ENCODE measurements at places on chromosomes 6 and 20.

GRCh38 chr6:122947355-122947754 is 48.7 kb upstream of the CLVS2 start:
- DNase-seq = no peak

DNA sequence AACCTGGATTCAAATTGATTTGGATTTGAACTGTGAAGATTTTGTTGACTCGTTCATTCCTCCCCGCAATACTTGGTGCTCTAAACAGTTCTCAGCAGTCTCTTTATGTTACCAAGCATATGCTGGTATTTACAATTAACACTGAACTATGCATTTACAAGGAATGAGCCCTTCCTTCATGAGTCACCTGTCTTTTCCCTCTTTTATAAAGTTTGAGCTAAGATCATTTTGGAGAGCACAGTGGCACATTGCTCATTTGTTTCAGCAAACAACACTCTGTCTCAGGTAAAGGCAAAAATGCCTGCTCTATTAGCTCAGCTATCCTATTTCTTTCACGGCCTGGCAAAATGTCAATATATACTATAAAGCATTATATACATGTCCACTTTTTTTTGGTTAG is 285.4 kb downstream of the PHACTR1 start:
- no peak for DNase-seq

GRCh38 chr20:63704749-63705117 is 3.0 kb downstream of the ARFRP1 start:
- DNase-seq = no peak

GRCh38 chr20:53884859-53885541 is 185.4 kb downstream of the BCAS1 start:
- no peak for DNase-seq

- no peak for DNase-seq
Measured at GRCh38 chr6:4446982-4447381, 311.6 kb upstream of the ECI2 start.

- DNase-seq = no peak
Measured at GRCh38 chr6:148296771-148297170, 45.9 kb upstream of the SASH1 start.

GRCh38 chr6:147063469-147064031 is 140.7 kb upstream of the STXBP5 start:
- no peak for DNase-seq

DNA sequence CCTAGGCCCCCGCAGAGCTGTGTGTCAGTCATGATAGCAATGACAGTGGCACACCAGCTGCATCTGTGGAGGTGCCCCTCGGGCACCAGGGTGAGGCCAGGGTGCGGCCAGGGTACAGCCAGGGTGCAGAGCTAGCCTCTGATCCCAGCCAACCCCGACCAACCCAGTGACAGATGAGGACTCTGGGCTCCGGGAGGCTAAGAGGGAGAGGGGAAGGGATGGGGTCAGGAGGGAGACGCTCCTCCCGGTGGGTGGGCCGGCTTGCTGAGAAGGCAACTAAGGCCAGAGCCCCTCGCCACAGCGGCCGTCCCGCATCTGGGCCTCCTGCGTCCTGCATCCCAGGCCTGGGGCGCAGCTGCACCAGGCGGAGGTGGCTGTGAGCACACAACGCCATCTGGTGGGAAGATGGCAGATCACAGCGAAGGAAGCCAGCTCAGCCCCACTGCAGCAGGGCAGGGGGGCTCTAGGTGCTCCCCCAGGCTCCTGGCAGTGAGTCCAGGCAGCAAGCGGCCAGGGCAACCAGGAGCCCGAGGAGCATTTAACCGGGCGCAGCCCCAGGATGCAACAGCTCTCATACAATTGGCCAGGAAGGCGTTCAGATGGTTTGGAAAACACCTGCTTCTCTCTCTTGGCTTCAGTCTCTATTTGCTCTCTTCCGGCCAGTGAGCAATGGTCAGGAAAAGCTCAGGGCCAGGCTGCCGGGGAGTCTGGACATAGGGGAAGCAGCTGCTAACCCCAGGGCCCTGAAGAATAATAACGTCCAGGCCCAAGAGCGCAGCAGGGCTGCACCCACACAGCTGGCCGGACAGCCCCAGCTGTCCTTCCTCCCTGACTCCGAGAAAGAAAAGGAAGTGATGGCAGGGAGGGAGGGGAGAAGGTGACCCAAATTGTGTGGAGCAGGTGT is 169.4 kb downstream of the TAF4 start:
- DNase-seq = no peak

- DNase-seq = no peak
Measured at GRCh38 chr6:16633465-16633864, 127.8 kb downstream of the ATXN1 start.

- DNase-seq = no peak
Measured at GRCh38 chr20:9739991-9740390, 98.9 kb downstream of the PAK5 start.

DNA sequence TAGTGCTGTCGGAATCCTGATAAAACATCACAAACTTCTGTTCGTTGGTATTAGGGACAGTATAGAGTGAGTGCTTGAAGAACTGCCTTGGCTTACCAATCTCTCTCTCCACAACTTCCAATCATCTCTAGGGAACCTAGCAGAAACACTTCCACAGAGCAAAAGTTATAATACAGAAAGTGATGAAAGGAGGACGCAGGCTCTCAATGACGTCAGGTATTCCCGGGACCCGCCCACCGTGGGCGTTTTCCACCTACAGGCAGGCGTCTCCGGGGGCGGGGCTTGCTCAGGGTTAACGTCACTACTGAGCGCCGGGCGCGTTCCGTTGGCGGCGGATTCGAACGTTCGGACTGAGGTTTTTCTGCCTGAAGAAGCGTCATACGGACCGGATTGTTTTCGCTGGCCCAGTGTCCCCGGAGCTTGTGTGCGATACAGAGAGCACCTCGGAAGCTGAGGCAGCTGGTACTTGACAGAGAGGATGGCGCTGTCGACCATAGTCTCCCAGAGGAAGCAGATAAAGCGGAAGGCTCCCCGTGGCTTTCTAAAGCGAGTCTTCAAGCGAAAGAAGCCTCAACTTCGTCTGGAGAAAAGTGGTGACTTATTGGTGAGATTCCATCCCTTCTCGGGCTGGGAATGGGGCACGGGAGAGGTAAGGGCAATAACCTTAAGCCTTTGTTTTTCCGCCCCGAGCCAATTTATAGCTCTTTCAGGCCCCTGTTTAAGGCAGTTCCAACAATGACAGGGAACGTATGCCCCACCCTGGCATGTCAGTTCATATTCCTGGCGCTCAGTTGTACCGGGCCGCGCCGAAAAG is at the start of gene CENPW:
TSS of gene CENPW (plus strand) at position 320 of the 814 bp plus-strand sequence. CDS start at position 479, 159 bp downstream.
- DNase-seq = peak; percentile 71

- DNase-seq = no peak
Measured at GRCh38 chr6:44446626-44447300, 59.3 kb downstream of the CDC5L start.

DNA sequence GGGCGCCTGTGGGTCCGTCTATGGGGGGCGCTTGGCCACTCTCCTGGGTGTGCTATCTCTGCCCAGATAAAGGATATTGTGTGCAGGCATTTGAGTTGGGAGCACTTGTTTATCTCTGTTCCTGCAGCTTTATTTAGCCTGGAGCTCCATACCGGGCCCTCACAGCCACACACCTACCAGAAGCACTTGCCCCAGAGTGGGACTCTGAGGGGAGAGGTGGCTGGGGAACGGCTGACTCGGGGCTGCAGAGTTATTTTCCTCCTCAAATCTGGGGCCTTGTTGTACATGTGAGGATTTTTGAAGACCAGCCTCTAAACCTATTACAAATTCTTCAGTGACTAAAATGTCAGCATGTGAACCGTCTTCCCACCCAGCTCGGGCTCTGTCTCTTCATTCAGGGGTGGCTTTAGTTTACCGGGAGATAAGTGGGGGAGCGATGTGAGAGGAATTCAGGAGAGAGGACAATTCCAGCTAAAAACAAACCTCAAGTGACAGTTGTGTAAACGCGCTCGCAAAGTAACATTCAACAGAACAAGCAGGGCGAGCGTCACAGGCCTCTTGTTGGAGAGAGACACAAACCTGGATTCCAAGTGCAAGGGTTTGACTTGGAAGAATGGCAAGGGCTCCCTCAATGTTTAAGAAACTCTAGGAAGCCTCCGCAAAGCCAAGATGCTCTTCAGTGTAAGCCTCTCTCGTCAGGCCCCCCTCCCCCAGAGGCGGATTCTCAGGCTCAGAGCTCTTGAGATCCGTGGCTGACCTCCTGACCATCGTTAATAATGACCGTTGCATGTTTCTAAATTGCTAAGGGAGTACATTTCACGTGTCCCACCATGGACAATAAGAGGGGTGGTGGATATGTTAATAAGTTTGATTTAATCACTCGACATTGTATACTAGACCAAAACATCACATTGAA is 548.9 kb downstream of the QKI start:
- no peak for DNase-seq

- DNase-seq = no peak
Measured at GRCh38 chr6:63441266-63441956, 121.6 kb upstream of the LGSN start.

GRCh38 chr20:19605786-19606485 is 152.1 kb upstream of the RIN2 start:
- no peak for DNase-seq

- DNase-seq = no peak
Measured at GRCh38 chr6:166938704-166939103, 17.6 kb downstream of the RNASET2 start.

DNA sequence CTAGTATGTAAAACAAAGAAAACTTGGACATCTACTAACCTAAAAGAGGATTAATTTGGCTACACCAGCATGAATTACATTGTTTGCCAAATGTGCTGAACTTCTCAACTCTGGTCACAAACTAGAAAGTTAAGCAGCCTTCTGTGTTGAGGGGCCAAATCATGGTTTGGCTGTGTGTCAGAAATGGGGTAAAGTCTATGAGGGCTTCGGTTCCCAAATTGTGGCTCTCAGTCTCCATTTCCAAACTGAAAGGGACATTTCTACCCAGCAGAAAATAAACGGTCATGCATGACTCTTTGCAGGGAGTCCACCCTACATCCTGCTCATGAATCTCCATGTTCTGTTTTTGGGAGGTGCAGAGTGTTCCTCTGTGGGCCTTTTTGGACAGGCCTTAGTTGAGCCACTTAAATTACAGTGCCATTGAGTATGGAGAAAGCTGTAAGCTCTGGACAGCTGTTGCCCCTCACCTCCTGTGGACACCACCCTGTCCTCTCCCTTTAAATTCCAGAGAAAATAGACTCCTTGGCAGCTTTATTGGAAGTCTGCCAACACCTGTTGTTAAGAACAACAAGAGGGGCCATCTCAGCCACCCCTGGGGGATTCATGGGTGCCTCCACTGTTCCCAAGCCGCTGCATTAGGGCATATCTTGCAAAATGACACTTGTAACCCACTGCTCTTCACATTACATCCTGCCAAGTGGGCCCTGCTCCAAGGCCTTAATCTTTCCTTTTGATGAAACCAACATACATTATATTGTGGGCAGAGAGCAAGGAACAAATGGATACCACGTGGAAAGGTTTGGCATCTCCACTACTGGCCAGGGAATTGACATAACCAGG is 27.5 kb upstream of the SNRPC start:
- DNase-seq = no peak

DNA sequence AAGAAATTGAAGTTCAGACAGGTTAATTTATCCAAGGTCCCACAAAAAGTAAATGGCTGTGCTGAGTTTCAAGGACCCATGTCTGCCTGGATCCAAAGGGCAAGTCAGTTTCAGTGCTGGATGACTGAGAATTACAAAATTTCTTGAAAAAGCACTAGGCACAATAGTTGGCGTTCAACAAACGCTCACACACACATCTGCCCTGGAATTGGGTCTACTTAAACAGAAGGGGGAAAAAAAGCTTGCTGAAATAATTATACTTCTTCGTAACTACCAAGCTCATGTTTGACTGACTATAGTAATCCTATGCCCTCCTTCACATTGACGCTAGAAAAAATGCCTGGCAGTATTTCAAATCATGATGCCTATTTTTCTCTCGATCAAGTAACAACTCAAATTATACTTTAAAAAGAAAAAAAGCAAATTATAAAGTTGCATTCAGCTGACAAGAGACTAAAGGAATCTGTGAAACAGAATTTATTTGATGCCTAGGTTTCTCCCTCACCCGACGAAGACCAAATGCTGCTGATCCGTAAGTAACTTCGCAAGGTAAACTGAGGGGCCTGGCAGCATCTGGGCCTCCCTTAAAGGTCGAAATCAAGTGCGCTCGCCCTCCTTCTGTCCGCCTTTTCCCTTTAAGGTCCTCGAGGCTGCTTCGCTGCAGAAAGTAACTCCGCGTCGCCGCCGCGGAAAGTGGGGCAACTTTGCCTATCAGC is 650 bp upstream of the CD2AP start:
- DNase-seq = no peak

GRCh38 chr6:35089216-35089934 is 51.8 kb downstream of the TCP11 start:
- DNase-seq = no peak

- DNase-seq = no peak
Measured at GRCh38 chr6:162615016-162615705, 112.4 kb downstream of the PRKN start.

GRCh38 chr6:132648356-132648755 is 10.6 kb downstream of the TAAR1 start:
- no peak for DNase-seq

- DNase-seq = no peak
Measured at GRCh38 chr6:109242925-109243324, 139.3 kb downstream of the CD164 start.

DNA sequence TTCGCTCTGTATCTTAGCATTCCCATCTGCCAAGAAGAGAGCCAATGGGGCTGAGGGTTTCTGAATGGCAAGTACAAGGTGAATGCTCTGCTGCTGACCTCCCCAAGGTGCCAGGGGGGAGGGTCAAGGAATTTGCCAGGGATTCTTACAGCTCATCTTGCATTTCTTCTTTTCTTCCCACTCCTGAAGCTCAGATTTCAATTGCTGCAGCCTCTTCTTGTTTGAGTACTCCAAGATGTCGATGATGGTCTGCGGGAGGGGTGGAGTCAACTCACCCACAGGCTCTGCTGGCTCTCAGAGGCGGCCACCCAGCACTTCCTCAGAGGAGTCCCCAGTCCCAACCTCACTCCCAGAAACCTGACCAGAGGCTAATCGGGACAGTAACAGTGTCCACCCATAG is 12.4 kb downstream of the C20orf96 start:
- no peak for DNase-seq

DNA sequence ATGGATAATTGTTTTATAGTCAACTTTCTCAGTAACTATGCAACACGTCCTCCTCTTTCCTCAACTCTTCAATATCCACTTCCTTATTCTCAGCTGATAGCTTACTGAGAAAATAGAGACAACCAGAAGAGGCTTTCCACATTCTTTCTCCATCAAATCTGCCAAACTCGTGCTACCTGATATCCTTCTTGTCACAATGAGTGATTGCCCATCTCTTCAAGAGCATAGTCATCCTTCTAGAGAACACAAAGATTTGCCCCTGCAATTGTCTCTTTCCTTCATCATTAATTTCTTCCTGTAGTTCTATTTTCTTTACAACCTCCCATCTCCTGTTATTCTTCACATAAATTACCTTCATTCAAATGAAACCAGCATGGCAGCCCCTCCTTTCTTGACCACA is 75.9 kb upstream of the RGS17 start:
- DNase-seq = no peak

- no peak for DNase-seq
Measured at GRCh38 chr6:167450626-167451025, 125.7 kb downstream of the TTLL2 start.

GRCh38 chr6:5394280-5394679 is 133.0 kb downstream of the FARS2 start:
- no peak for DNase-seq

GRCh38 chr6:3370361-3371221 is 86.3 kb downstream of the SLC22A23 start:
- peak; percentile 10 for DNase-seq

GRCh38 chr6:118650582-118651281 is 659 bp downstream of the CEP85L start:
- DNase-seq = peak; percentile 15

- no peak for DNase-seq
Measured at GRCh38 chr6:166351715-166352285, 9.5 kb upstream of the SFT2D1 start.

Data from T follicular helper cell (primary cell).